ENCODE measurements at places on chromosomes 13 and 19.

DNA sequence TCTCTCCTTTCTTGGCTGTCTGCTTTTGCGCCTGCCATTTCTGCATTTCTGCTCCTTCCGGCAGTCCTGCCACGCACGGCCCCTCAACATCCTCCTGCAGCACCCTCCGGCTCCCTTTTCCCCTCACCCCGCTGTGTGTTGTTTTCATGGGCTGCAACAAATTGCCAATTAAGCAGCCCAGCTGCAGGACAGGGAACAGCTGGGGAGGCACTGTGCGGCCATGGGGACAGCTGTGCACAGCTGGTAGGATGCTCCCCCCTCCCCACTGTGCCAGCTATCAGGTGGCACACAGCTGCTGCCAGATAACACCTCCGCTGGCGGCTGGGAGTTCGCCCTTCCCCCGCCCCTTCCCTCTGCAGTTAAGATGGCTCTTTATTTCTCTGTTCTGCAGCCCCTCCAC, 25.4 kb downstream of the LYL1 start:
- DNase-seq, result no peak

GRCh38 chr13:29619995-29620394, 24.5 kb upstream of the SLC7A1 start:
- DNase-seq, result no peak

DNA sequence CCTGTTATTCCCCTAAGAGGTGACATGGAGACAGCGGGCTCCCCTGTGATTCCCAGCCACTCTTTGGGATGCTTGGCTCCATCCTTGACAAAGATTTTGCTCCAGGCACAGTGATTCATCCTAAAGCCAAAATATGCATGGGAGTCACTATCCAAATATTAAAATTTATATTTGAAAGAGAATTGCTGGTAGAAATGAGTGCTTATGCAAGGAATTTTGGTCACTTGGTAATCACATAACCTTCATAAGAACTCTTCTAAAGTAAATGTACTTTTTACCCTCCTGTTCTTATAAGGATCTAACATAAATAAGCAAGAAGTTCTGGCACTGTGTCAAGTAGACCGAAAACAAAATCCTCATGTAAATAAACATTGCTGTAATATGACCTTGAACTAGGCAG, 385.8 kb downstream of the ITGBL1 start:
- no peak for DNase-seq

DNA sequence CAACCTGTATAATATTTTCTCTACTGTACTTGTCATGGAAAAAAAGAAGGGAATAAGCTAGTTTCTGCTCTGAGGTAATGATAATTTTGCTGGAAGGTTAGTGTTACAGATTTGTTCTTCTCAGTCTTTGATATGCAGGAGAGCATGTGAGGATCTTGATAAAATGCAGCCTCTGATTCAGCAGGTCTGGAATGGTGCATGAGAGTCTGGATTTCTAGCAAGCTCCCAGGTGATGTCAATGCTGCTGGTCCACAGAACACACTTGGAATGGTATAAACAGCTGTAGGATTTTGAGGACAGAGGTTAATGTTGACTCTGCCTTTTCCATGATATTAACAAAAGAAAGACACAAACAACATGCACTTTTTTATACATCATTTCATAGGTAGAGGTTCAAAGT, 173.6 kb downstream of the NDFIP2 start:
- no peak for DNase-seq

DNA sequence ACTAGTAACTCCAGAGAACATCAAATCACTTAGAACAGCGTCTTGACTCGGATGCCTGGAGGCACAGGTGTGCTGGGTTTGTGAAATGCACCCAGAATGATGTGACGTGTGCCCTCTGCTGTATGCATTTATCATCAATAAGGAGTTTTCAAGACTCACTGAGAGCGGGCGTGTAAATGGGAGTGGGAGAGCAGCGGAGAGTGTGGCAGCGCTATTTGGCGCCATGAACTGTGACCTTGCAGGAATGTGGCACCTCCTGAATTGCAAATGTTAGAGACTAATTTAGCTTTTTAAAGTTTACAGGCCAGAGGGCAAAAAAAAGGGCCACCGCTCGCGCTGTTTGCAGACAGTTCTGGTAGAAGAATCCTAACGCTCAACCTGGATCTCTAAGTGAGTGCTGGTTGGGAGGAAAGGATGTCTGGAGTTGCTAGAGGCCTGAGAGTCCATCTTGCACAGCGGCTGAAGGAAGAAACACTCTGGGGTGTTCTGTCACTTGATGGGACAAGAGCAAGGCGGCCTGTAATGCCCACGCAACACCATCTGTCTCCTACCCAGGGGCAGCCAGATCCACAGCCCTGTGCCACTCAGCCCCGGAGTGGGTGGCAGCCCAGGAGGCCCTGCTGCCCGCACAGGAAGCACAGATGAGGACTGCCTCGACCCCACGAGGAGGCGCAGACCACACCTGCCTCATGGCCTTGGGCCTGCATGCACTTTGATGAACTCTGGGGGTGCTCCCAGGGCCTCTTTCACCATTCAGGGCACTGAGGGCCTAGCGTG, 19.7 kb downstream of the RANBP3 start:
- DNase-seq, result no peak

DNA sequence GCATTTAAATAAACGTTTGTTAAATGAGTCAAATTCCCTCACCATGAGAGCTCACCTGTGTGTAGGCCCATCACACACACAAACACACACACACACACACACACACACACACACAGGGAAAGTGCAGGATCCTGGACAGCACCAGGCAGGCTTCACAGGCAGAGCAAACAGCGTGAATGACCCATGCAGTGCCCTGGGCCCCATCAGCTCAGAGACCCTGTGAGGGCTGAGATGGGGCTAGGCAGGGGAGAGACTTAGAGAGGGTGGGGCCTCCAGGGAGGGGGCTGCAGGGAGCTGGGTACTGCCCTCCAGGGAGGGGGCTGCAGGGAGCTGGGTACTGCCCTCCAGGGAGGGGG, 8.5 kb upstream of the CEACAM5 start:
- no peak for DNase-seq

DNA sequence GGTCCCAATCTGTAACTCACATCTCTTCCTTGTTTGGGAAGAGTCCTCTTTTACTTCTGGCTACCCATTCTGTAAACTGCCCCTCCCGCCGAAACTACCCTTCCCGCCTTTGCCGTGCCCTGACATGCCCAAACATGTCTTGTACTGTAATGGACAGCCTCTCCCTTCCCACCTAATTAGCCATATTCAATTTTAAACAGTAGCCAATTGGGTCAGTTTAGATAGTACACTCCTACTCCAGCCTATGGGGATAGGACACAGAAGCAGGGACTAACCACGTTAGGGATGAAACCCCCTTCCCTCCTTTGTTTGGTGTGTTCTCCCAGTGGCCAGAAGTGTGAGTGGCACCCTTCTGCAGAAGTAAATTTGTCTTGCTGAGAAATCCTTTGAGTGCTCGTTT, 34.2 kb downstream of the SACS start:
- no peak for DNase-seq

DNA sequence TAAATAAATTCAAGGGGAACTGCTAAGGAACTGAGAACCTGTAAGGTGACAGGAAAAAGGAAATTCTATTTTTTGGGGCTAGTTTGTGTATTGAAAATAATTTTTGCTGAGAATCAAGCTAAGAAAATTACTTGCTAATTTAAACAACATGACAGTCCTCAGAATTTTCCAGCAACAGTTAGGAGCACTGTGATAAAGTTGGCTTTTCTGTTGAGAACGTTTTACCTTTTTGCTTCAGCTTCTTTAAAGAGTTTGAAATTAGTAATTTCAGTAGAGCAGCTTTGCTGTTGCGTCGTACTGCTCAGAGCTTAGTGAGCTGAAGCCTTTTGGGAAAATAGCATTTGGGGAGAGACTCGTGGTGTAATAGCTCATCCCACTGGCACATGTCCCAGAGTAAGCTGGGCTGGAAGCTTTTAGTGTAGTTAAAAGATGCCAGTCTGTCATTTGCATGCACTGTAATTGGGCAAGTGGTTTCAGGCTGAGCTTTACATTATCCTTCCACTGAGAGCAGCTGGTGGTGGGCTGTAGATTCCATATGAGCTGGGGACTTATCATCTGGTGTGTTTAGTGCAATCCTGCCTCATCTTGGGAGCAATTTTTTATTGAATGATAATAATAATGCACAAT, 69.8 kb downstream of the LRCH1 start:
- DNase-seq, result no peak

DNA sequence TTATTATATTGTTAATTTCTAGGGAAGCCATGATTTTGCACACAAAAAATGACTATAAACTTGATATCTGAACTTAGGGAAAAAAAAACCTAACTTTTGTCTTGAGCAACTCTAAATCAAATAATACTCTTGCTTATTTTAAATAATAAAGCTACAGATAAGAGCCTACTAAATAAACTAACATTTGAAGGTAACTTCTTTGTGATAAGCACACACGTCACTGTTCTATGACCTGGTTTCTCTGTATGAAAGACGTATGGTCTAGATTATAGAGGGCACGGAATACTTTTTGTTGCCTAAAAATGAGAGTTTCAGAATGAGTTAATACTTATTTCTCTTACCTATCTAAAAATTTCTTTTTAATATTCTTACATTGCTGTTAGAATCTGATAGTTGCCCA, 603.2 kb downstream of the DCT start:
- DNase-seq, result no peak

DNA sequence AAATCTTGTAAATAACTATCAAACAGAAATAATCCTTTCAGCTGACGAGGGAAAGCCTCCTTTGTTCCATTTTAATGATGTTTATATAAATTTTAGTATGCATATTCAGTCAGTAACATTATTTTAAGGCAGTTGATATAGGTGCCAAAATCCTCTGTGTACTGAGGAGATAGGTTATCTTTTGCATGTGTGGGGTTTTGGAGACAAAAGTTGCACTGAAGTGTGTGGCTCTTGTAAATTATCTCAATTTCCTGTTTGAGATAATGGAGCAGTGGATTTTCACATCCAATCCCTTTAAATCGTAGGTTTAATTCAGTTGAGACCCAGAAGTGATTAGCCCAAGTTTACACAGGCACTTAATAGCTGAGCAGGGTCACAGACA, 106.6 kb downstream of the RGCC start:
- no peak for DNase-seq

GRCh38 chr19:11151181-11151580, 4.4 kb downstream of the SPC24 start:
- DNase-seq, result no peak

- DNase-seq, result no peak
Observed at GRCh38 chr19:3790209-3790734, 4.1 kb upstream of the MATK start.

GRCh38 chr19:43957891-43958290, 6.9 kb downstream of the ZNF221 start:
- no peak for DNase-seq

DNA sequence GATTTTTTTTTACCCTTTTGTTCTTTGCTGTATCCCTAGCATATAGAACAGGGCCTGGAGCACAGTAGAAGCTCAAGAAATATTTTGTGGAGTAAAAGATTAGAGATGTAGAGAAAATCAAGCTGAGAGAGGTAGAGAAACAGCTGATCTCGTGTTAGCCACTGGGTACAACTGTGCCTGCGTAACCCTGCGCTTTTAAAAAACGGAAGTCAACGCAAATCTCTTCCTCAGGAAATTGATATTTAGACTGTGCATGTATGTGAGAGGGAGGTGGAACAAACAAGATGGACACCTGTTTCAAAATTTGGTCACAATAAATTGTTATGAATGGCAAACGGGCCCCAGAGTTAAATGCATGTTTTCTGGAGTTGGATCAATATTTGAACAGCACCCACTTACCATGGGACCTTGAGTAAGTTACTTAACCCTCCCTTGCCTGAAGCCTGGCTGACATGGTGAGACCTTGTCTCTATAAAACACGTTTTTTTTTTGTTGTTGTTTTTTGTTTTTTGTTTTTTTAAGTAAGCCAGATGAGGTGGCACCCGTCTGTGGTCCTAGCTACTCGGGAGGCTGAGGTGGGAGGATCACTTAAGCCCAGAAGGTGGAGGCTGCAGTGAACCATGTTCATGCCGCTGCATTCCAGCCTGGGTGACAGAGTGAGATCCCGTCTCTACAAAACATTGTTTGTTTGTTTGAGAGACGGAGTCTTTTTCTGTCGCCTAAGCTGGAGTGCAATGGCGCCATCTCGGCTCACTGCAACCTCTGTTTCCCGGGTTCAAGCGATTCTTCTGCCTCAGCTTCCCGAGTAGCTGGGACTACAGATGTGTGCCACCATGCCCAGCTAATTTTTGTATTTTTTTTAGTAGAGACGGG, 3.3 kb upstream of the EPOR start:
- DNase-seq, result no peak

GRCh38 chr13:62234780-62235440, 819.3 kb upstream of the PCDH20 start:
- DNase-seq, result no peak

DNA sequence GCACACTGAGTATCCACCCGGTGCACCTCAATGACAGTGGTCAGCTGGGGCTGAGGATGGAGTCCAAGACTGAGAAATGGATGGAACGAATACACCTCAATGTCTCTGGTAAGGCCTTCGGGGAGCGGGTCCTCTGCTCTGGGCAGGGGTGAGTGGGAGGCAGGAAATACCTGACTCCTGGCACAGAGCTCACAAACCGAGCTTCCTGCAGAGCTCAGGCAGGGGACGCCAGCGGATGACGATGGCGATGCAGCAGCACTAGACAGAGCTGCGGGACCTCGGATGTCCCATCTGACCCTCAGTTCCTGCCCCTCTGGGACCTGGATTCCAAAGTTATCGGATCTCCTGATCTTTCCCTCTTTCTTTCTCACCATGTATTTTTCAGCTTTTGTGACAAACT, 3.8 kb downstream of the CD22 start:
- DNase-seq, result peak; percentile 19

DNA sequence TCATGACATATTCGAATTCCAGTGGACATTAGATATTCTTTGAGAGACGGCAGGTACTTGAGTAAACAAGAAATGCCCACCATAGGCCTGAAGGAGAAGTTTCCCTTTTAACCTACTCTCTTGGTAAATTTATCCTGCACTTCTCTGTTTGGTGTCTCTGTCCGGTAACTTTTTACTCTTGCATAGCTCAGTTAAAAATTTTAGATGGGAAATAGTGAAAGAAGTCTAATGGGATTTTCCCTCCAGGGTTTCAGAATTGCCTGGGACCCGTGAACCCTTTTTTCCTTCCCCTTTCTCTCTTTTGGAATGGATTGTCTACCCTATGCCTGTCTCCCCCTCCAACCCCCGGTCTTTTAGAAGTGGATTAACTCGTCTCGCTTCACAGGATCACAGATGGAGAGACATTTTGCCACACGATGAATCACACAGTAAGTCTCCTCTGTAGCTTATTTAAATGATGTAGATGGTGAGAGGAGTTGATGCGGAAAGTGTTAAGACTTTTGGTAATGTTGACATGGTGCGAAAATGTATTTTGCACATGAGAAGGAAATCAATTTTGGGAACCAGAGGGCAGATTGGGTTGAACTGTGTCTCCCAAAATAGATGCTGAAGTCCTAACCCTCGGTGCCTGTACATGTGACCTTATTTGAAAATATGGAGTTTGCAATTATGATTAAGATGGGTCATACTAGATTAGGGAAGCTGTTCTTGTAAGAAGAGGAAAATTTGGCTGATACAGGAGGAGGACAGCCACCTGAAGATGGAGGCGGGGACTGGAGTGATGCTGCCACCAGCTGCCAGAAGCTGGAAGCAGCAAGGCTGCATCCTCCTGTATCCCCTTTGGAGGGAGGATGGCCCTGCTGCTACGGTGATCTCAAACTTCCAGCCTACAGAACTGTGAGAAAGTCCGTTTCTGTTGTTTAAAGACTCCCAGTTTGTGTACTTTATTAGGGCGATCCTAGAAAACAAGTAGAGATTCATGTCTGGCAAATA, 711 bp upstream of the MIPEP start:
- DNase-seq, result no peak

- DNase-seq, result no peak
Observed at GRCh38 chr13:66341635-66342377, 888.3 kb downstream of the PCDH9 start.
